ENCODE measurements at places on chromosomes 7 and 10.

DNA sequence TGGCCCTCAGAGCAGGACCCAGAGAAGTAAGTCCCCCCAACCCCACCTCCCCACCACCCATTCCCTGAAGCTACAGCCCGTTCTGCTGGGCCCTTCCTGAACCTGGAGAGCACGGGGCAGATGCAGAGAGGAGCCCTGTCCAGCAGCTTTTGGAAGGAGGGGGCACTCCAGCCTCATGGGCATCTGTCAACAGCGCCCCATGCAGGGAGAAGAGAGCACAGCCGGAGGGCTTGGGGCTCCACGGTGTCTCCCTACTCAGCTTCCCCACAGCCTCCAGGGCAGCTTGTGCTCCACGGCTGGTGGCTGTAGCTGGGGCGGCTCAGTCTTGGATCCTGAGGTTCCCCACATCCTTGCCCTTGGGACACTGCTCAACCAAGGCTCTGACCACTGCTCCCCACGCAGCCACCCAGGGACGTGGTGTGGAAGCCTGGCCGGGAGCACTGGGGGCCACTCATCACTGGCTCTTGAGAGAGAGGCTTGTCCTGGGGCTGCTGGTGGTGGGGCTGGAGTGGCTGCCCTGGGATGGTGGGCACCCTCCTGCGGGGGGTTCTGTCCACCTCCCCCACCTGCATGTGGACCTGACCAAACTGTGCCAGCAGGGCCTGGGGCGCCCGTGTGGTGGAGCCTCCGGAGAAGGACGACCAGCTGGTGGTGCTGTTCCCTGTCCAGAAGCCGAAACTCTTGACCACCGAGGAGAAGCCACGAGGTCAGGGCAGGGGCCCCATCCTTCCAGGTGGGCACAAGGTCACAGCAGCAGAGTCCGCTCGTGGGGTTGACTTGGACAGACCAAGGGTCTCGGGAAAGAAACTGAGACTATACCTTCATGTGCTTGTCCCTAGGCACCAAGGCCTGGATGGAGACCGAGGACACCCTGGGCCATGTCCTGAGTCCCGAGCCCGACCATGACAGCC, 4.5 kb downstream of the PRAP1 start:
- no peak for DNase-seq

DNA sequence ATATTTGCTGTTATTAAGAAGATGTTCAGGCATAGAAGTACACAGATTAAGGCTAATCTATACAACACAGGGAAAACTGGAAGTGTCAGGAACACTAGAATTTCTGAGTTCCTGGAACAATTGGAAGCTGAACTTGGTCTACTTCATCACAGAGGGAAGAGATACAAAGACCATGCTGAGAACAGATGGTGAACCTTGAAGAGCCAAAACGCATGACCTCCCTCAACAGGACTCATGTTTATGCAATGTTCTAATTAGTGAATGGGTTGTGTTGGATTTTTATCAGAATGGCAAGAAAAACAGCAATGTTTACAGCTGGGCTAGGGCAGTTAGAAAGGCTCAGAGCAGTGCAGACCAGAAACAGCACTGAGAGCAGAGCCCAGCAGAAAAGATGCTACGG, 94.9 kb downstream of the SFMBT2 start:
- no peak for DNase-seq

GRCh38 chr7:106329971-106330733, 45.4 kb upstream of the NAMPT start:
- DNase-seq, result no peak

DNA sequence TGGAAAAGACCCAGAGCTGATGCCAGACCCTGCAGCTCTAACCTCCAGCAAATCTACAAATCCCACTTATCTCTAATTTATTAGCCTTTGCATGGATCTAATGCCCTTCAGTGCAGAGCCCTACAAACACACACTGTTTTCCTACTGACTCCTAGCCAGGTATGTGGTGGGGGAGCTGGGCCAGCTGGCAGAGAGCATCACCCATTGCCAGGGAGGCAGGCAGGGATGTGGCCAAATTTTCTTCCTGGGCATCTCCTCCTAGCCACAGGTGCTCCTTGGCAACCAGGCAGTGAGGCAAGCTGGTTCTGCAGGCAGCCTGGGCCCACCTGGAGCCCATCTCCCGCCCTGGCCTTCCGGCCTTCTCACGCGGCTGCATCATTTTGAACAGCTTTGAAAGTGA, 55.9 kb upstream of the EMX2 start:
- DNase-seq, result no peak

DNA sequence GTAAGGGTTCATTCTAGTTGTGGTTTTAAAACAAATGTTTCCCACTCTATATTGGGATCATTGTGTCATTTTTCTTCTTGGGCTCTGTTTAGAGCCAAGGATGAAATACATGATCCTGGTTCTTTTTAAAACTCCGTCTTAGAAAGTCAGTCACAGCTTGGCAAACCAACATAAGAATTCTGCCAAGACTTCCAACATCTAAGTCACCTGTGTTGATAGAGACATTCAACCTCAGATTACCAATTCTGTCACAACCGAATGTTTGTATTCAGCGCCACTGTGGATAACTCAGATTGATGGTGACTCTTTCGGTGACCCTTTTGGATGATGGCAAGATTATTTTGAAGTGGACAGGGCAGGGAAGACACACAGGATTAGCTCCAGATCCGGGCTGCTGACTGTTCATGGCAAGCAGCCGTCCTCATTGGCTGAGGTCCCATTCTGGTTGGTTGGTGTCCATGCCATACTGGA, 255.4 kb downstream of the ARHGAP21 start:
- no peak for DNase-seq

GRCh38 chr7:113060100-113060499, 26.5 kb downstream of the GPR85 start:
- no peak for DNase-seq

DNA sequence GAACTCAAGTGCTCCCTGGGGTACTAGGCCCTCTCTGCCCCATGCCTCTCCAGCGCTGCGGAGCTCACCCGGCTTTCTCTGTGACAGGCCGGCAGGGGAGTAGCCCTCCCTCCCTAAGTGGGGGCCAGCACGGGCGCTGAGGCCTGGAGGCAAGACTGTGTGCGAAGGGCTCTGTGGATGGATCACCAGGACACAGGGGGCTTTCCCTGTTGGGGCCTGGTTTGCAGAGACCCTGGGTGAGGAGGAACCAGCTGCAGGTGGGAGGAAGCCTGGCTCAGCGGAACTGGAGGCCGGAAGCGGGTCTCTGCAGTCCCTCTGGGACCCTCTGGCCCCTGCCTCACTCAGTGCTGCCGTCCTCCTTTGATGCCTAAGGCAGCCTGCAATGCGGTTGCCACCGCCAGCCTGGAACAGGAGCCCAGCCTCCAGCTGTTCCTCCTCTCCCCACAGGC, 106.0 kb downstream of the CYTH3 start:
- no peak for DNase-seq

DNA sequence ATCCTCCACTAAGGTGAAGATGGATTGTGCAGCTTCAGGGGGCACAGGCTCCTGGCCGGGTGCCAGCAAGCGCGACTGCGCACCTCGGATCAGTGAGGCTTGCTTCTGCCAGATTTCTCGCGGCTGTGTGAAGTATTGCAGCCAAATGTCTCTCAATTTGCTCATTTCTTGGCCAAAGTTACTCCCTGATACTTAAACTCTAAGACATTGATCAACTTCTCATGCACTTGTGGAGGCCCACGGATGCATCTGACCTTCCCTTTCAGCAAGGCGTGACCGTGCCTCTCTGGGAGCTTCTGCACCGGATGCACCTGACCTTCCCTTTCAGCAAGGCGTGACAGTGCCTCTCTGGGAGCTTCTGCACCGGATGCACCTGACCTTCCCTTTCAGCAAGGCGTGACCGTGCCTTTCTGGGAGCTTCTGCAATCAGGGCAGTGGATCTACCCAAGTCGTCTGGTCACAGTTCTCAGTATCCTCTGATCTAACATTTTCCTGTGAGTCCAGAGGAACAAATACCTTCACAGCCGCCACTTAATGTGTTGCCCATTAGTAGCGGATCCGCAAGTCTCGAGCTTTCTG, 248.3 kb downstream of the ADARB2 start:
- no peak for DNase-seq

DNA sequence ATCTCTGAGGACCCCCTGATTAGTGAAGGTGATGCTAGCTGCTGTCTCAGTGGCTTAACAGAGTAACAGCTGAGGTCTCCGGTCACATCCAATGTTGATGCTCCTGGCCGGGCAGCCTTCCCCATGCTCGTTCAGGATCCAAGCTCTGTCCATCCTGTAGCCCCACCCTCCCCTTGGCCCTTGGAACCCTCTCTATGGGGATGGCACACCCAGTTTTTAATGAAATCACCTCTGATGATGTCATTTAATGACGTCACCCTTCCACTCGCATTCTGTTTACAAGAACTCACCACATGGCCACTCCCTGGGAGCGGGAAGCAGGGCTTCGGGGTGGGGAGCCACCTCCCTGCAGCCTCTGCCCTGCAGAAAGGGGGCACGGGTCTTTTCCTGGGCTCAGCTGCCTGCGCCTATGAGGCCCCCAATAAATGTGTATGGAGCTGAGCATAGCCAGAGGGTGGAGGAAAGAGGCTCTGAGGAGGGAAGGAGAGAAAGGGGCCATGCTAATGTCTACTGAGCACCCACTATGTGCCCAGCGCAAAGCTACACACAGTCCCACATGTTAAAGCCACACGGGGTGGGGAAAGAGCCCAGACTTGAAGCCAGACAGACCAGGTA, 95.5 kb downstream of the OAT start:
- DNase-seq, result no peak

GRCh38 chr7:102004229-102004628, 186.8 kb downstream of the CUX1 start:
- no peak for DNase-seq

DNA sequence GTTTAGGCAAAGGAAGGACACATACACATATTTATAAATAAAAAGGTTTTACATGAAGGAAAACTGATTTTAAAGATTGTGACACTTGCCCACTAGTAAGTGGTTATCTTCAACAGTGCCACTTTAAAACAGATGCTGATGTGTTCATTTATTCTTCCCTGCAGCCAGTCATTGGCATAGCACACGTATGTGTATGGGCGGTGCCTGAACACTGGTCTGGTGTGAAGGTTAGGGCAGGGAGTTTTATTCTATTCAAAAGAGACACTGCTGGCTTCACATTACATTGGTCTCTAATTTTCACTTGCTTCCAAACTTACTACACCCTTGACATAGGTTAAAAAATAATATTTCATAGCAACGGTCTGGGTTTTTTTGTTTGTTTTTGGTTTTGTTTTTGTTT, 57.9 kb downstream of the NOD1 start:
- DNase-seq, result no peak

DNA sequence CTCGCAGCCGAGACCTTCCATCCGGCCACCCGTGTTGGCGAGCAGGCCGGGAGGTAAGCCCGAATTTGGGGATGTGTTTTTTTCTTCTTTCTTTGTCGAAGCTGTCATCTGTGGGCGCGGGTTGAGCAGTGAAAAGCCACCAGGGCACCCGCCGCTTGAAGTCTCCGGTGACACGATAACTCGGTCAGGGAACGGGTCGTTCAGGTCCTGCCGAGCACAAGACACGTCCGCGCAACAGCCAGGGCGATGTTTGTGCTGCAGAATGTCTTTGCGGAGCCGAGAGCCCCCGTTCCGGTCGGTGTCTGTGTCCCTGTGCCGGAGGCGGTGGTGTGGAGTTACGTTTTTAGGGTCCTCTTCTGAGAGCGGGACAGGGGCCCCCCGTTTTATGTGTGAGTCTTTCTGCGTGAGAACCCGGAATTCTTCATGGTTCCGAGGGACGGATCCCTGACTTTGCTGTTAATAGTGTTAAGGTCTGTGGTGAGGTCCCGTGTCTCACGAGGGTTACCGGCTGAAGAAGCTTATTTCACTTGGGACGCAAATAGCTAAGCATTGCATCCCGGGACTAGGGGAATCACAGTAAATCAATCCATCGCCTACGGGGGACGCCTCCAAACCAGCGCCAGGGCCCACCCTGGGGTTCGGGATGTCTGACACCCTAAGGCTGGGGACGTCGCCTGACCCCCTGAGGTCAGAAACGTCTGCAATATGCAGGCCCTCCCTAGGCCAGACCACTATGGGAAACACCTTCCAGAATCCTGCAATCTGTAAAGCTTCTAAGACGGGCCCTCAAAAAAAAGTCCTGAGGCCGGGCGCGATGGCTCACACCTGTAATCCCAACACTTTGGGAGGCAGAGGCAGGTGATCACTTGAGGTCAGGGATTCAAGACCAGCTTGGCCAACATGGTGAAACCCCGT, 99.5 kb downstream of the ELFN1 start:
- DNase-seq, result no peak

DNA sequence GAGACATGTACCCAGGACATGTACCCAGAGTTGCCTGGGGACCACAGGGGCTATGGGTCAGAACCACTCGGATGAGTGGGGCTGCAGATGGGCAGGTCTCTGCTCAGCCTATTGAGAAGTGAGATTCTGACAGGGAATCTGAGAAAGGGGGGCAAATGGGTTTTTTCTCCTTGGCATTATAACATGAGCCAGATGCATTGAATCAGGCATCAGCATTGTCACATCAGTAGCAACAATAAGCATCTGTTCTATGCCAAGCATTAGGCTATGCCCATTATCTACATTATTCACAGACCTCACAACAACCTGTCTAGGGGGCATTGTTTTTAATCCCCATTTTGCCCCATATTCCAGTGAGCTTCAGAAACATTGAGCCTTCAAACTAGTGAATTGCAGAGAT, 108.2 kb downstream of the PLCE1 start:
- DNase-seq, result no peak

- no peak for DNase-seq
Observed at GRCh38 chr7:89839329-89839728, 314.9 kb upstream of the STEAP1 start.

DNA sequence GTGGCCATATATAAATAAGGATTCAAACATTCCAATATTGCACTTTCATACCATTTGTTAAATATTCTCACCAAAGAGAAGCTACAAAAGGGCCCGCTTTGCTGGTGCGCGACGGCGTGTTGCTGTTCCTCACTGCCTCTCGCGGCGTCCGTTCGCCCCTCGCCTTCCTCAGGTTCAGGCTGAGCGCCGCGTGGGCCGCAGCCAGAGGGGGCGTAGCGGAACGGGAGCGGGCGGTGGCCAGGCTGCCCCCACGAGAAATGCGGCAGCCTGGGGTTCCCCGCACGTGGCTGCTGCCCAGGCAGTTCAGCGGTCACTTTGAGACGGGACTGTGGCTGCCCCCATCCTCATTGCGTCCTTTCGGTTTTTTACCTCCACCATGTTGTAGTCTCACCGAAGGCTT, 67.3 kb upstream of the VWDE start:
- no peak for DNase-seq

GRCh38 chr7:76220185-76221057, 18.7 kb downstream of the SRRM3 start:
- DNase-seq, result no peak

GRCh38 chr10:106960812-106961211, 203.7 kb downstream of the SORCS1 start:
- DNase-seq, result no peak

GRCh38 chr7:96596120-96596826, 113.4 kb downstream of the SEM1 start:
- DNase-seq, result no peak

GRCh38 chr7:36096460-36097095, 56.5 kb upstream of the EEPD1 start:
- no peak for DNase-seq

- no peak for DNase-seq
Observed at GRCh38 chr10:6603142-6604125, 23.4 kb upstream of the PRKCQ start.

GRCh38 chr10:117138838-117139580, 939 bp upstream of the VAX1 start:
- no peak for DNase-seq

GRCh38 chr10:94403380-94404213, 1.3 kb downstream of the TBC1D12 start:
- DNase-seq, result no peak
